ENCODE measurements at places on chromosomes 4 and X.

- DNase-seq: no peak
These were observed 10.4 kb downstream of the CORIN start for GRCh38 chr4:47827343-47828047.

DNA sequence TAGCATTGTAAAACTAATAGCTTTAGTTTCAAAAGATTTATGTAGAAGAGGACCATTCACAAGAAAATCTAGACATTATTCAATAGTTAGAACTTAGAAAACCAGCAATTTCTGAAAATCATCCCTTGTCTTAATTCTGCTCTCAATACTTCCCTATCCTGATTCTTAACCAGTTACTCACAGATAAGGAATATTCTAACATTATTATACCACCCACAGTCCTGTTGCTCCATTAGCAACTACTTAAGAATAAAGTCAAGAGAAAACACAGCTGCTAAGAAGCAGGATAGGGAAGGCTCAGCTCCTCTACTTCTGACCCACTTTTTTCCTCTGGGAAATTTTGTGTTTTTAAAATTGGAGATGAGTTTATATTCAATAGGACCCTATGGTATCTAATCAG is 47.7 kb downstream of the PHKA1 start:
- no peak for DNase-seq

DNA sequence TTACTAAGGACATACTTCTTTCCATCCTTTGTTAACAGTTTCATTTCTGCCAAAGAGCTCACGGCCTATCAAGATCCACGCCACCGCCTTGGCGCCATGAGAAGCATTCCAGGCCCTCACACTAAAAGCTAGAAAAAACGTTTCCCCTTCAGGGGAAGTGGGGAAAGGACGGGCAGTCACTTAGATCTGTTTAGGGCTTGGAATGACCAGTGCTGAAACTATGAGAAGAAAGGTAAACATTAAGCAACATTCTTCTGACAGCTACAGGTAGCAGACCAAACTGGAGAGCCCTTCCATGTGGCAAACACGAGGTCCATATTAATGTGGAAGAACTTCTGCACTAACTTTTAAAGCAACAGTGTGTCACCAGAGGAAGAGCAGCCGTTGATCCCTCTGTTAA is 146.7 kb downstream of the SH3KBP1 start:
- no peak for DNase-seq

DNA sequence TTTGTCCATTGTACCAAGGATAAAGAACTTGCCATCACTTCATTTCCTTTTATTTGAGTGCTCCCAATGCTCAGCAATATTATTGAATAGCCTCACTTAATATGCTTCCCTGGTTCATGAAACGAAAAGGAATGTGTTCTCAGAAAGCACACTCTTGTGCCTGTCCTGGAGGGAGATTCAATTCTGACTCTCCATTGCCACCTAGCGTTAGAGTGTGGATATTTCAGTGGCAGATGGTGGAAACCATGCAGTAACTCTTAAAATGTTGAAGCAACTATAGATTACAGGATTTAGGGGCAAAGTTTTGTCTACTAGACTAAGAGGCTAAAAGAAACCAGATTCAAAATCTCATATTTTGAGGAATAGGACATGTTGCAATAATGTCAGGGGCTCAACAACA is 36.0 kb downstream of the GAB3 start:
- DNase-seq: peak; percentile 32

GRCh38 chrX:107716118-107716684 is 59.4 kb downstream of the TSC22D3 start:
- DNase-seq: peak; percentile 18

GRCh38 chr4:56052481-56052880 is 103.7 kb downstream of the CEP135 start:
- DNase-seq: no peak

- DNase-seq: peak; percentile 84
These were observed 9.8 kb upstream of the ATP2B3 start for GRCh38 chrX:153507484-153508178.

DNA sequence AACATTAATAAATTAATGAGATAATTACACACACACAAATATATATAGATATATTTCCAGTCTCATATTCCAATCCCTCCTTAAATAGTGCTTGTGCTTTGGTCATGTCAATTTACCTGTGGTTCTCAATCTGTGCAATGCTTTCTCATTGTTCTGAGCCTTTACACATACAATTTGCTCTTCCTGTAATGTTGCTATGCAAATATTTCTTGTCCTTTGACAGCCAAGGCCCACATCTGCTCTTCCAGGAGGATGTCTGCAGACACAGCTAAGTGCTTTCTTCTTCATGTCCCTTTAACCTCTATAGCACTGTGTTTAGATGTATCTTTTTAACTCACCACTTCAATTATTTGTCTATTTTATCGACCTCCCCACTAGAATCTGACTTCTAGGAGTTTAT is 67.3 kb upstream of the RAPGEF2 start:
- no peak for DNase-seq

Measured in stimulated activated CD4-positive, alpha-beta T cell treated with anti-CD3 and anti-CD28 coated beads, Interleukin-2, amount 100 ng/mL, for 24 hours (primary cell).